H7 (cell line): ENCODE measurements at places on chromosomes 6 and 20. TPM values are rescaled to one million over a fixed set of nuclear protein-coding genes. Genes with fewer than 3 reads are reported as not detected.

DNA sequence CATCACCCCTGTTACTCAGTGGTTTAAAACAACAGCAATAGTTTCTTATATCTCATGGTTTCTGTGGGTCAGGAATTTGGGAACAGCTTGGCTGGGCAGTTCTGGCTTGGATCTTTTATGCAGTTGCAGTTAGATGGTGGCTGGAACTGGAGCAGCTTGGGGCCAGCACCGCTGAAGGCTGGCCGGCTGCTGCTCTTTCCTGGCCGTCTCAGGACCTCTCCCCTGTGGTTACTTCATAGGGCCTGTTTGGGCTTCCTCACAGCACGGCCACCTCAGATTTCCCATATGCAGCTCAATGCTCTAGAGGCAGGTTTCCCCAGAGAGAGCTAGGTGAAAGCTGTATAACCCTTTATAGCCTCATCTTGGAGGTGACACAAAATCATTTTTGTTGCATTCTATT is 15.6 kb downstream of the PKIG start:
- no peak for DNase-seq

Gene SNX9
- total RNA-seq, result 35.9 and 36.1 TPM in 2 replicates

GRCh38 chr6:11288065-11288464 is 55.6 kb upstream of the NEDD9 start:
- DNase-seq, result no peak

Gene RIPOR2
- 0.22 and 0.31 TPM in 2 replicates for total RNA-seq

- DNase-seq, result no peak
Observed at GRCh38 chr20:35883336-35883777, 70.9 kb downstream of the SCAND1 start.

Gene ZC2HC1B
- total RNA-seq, result not detected in 2 replicates

Gene SLC17A1
- not detected in 2 replicates for total RNA-seq

GRCh38 chr6:37783856-37784584 is 35.5 kb upstream of the ZFAND3 start:
- DNase-seq, result peak; percentile 77

DNA sequence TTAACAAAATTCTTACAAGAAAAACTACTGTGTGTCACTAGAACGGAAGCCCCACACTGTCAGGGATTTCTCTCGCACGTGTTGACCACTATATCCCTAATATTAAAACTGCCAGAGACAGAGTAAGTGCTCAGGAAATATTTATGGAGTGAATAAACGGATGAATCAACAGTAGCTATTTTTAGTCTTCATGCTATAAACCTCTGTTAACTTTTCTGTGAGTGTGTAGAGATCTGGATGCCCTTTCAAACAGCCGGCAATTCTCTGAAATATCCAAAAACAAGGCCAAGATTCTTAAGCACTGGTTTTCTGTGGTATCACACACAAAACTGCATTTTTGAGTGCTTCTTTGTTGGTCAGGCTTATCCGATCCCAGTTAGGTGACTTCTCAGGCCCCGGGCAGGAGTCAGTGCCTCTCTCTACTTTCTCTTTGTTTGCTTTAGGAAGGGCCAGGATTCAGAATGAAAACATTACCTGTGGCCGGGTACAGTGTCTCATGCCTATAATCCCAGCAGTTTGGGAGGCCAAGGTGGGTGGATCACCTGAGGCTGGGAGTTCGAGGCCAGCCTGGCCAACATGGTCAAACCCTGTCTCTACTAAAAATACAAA is 15.7 kb downstream of the ATP9A start:
- DNase-seq, result no peak

Gene HEY2
- 19.3 and 30.4 TPM in 2 replicates for total RNA-seq

Gene IL20RA
- 0.26 and 0.28 TPM in 2 replicates for total RNA-seq

Gene NKAIN2
- total RNA-seq, result 1.1 and 1.8 TPM in 2 replicates

DNA sequence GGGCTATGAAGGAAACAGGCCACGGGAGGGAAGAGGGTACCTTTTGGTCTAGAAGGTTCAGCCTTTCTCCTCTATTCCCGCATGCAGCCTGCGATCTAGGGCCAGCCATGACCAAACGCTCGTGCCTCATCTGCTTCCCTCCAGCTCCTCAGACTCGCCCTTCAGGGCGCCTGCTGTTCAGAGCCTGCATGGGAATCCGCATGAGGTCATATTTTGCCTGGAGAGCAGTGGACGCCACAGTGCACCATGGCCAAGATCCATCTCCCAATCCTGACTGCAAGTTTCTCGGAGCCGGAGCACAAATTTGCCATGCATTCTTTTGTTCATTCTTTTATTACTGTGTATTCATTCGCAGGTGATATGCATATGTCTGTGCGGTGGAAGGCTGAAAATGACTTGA is 608.1 kb downstream of the QKI start:
- no peak for DNase-seq

Gene PRRT1
- total RNA-seq, result 0.14 TPM in 1 of 2 replicates, not detected in the other

Gene DDR1
- 117 and 127 TPM in 2 replicates for total RNA-seq

GRCh38 chr20:51529758-51530157 is 12.8 kb downstream of the NFATC2 start:
- DNase-seq, result no peak

- no peak for DNase-seq
Observed at GRCh38 chr6:150606168-150606591, 6.5 kb downstream of the PLEKHG1 start.

Gene RAB44
- not detected in 2 replicates for total RNA-seq

DNA sequence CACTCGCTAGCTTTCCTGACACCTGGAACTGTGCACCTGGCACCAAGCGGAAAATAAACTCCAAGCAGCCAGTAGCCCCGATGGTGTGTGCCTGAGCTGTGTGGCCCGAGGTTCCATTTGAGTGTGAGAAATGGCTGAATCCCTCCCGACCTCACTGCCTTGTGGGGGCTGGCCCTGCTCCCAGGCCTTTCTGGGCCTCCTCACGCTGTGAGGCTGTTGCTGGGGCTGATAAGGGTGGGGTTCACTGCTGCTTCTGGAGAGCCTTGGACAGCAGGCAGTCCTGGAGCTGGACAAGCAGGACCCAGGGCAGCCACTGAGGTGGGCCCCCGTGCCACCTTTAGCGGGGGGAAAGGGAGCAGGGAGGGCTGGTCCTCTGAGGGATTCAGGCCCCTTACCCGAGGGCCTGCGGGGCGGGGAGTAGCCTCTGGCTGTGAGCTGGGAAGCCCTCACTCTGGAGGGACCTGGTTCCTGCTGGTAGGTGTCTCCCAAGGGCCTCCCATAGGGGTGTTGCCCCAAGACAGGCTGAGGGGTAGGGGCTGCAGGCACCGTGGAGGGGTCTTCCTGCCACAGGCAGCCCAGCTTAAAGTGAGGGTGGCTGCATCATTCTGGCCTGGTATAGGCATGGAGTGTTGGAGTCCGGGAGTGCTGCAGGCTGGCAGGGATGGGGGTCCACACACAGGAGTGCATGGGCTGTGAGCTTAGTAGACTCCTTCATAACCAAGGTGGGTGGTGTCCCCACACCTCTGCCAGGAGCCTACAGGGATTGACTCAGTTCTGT is 1.7 kb downstream of the PPDPF start:
- DNase-seq, result no peak

GRCh38 chr20:50450881-50451752 is 59.1 kb upstream of the PTPN1 start:
- peak; percentile 48 for DNase-seq

DNA sequence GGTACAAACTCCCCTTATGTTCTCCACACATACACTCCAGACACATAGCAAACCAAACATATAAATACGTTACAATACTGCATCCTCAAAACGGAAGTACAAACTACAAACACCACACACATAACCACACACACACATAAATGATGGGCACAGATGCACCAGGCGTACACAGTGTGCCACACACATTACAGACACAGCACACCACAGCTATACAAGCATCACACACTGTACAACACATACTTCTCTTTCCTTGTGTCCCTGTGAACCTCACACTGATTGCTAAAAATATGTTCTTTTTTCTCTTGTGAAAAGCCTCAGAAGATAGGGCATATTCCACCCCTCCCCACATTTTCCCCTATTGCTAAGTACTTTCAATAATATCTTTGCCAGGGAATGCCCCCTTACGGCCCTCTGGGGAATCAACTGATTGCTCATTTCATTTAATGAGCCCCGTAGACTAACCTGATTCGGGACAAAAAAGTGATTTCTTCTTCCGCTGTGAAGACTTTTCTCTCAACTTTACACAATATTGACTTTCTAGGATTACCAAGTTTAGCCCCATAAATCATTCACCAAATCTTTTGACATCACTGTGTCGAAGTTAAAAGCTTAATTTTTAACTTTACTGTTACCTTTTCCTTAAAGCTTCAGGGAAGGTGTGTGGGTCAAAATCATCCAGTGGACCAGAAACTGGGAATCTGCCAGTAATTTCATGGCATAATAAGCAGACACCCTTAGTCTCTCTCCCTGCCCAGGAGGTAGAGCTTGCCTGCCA is at the start of gene SLC17A1:
SLC17A1 (minus strand) TSS at position 521 of the 775 bp plus-strand sequence. CDS start 1,495 bp downstream, outside the sequence.
- no peak for DNase-seq

- DNase-seq, result no peak
Observed at GRCh38 chr6:141316236-141316635, 816.5 kb upstream of the GJE1 start.

DNA sequence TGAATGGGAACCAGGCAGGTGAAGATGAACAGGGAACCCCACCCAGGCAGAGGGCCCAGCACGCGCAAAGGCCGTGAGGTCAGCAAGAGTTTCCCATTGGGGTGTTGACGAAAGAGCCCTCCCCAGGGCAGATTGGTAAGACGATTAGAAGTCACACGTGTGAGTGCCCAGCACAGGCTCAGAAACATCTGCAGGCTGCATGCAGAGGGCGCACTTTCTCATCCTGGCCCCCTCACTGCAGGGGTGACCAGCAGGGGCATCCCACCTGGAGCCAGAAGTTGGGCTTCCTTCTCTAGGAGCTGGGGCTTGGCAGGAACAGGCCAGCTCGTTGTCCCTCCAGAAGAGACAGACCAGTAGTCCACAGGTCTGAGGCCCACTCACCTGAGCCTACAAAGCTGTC is 38.4 kb downstream of the VSTM2L start:
- peak; percentile 83 for DNase-seq

DNA sequence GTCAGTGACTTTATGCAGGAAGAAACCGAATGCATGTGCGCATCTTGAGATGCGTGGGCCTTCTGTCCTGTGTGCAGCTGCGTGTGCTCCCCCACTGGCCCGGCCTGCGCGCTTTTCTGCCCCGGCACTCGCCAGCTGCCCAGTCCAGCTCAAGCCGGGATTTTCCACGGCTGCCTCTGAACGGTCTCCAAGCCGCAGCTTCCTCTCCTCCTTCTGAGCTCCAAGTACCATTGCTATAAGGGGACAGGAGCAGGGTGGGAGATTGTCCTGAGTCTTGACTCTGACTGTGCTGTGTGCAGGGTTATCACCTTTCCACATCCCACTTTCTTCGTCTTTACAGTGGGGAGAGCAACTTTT is 302.8 kb downstream of the THBS2 start:
- DNase-seq, result no peak

DNA sequence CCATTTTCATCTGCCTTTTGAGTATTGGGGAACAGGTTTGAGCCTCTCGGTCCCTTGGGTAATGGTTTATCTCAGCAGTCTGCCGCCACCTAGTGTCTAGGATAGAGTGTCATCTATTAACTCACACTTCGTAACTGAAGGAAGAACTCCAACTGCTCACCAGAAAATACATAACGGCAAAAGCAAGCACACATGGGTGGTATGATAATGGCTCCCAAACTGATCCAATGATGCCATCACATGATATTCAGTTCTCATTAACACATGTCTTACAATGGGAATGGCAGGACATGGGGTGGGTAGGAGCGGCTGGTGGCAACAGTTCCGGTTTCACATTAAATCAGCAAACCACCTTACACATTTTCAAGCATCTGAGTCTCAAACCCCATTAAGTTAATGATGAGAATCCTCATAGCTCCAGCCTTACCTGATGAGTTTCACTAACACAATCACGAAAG is 110.7 kb upstream of the PHACTR1 start:
- DNase-seq, result peak; percentile 27

DNA sequence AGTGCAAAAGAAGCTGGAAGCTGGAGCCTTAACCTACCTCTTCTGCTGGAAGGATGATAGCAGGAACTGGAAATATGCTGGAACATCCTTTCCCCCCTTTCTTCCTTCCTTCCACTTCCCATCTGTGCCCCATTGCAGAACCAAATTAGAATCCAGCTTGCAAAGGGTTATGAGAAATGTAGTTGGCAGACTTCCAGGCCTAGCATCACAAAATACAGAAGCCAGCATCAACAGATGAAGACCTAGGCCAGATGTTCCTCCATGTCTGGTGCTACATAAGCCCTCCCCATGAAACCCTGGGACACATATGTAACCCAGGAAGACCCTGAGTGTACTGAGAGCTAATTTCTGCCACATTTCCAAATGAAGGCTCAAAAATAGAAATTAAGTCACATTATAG is 40.0 kb upstream of the TFAP2B start:
- DNase-seq, result no peak

DNA sequence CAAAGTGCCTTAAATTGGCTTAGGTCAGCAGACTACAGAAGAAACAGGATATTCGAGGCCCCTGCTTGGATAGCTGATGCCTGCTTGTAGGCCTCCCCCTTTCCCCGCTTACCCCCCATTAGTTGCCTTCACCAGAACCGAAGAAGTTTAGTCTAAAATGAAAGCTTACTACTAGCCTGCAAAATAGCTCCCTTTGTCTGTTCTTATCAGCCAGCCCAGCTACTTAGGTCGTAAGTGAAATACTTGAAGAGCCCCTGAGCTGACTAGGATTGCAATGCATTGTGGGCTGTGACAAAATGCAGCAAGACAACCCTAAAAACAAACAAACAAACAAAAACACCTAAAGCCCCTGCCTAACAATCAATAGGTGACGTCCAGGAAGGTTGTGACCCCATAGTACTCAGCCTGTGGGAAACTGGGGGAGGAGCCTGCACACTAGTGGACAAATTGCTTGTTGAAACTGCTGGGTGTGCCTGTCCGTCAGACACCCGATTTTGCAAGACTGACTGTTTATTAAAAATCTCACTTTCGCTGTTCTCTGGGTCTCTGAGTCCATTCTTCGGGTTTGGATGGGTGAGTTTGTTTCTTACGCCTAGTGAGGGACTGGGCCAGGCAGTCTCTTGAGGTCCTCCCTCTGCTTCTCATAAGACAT is 105.0 kb upstream of the DUSP22 start:
- DNase-seq, result no peak

- DNase-seq, result peak; percentile 13
Observed at GRCh38 chr6:138211048-138211581, 7.2 kb downstream of the PBOV1 start.

Gene TRIM10
- not detected in 2 replicates for total RNA-seq

DNA sequence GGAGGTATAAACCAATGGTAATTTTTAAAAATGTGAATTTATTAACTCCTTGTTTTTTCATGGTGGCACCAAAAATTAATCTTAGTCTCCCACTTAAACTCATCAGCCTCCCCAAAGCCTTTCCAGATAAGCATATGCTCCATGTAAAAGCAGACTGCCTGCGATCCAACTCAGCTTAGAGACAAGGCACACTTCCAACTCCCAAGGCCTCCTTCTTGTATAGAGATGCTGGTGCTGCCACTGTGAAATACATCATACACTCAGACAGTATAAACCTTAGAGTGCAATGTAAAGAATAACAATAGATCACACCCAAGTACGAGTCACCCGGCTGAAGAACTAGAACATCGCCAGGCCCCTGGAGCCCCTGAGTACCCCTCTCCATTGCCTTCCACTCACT is 2.0 kb downstream of the ANKRD6 start:
- no peak for DNase-seq
